Thoracic aorta (tissue), 2 donors: ENCODE measurements at places on chromosomes 13 and 19. TPM values are rescaled to one million over a fixed set of nuclear protein-coding genes. Genes with fewer than 3 reads are reported as not detected.
A peak's percentile ranks its signal among the peaks of the same experiment; 100 is the strongest.

Gene GPALPP1
- 33.6 TPM for total RNA-seq

DNA sequence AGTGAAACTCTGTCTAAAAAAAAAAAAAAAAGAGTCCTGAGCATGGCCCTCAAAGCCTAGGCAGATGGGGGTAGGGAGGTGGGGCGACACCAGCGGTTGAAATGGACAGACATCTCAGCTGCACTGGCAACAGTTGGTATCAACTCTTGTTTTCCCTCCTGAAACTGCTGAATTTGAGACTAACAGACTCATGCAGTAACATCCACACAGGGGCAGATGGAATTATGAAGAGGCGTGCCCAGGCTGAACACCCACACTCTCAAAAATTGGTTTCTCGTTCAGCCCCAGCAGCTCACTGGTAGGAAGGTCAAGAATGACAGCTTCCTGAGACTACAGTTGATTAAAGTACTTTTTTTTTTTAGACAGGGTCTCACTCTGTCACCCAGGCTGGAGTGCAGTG lies 24.1 kb downstream of the PBX4 start:
- no peak overlapping the region for H3K4me3 ChIP-seq
- no peak overlapping the region for H3K27ac ChIP-seq
- H3K4me1 ChIP-seq = peaks cover 6% of the 10 kb centered on the region
- H3K27me3 ChIP-seq = no peaks in the 10 kb centered on the region

DNA sequence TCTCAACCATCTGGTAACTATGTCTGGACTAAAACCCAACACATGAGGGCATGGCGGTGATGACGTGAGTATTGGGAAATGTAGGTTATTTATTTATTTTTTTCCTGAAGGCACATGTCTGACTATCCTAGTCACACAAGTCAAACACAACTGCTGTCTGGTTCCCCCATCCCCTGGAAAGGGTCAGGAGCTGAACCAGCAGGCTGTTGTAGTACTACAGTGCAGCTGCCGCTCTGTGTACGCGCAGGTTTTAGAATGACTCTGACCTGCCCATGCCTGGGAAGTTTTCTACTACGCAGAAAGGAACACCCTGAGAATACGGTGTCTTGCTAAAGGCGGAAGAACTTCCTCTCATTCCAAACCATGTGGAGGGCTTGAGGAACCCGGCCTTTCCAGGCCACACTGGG lies 1.2 kb downstream of the SLC7A1 start:
- H3K27me3 ChIP-seq = no peaks in the 10 kb centered on the region
- peaks cover 22% of the 10 kb centered on the region for H3K4me1 ChIP-seq
- peak overlapping the region; percentile 76 for H3K4me3 ChIP-seq
- H3K36me3 ChIP-seq = no peaks in the 10 kb centered on the region

Gene STXBP2
- 20.2 TPM for total RNA-seq

DNA sequence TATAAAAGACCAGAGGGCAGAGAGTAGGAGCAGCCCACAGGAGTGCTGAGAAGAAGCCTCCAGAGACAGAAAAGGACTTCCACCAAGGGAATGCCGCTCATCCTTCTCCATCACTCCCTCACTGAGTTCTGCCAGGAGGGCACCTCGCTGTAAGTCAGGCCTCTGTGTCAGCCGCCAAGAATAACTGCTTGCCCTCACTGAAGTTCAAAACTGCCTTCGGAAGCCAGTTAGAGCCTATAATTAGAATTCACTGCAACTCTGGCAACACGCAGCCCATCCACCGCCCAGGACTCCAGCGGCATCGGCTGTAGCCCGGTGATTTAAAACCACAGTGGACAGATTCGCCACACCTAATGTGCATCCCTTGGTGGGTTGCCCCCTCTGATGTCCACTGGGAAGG lies 281.8 kb upstream of the ZNF507 start:
- no peak for DNase-seq
- no peaks in the 10 kb centered on the region for H3K27me3 ChIP-seq
- no peaks in the 10 kb centered on the region for H3K4me1 ChIP-seq
- no peak overlapping the region for H3K4me3 ChIP-seq
- H3K27ac ChIP-seq = no peak overlapping the region

Gene EPS8L1
- 5.4 TPM for total RNA-seq

GRCh38 chr13:106507560-106508274 lies 27.7 kb downstream of the EFNB2 start:
- H3K27me3 ChIP-seq = no peaks in the 10 kb centered on the region
- H3K27ac ChIP-seq = peak overlapping the region; percentile 67
- no peaks in the 10 kb centered on the region for H3K36me3 ChIP-seq
- DNase-seq = no peak
- peaks cover 62% of the 10 kb centered on the region for H3K4me1 ChIP-seq

Gene ZNF541
- total RNA-seq = not detected

GRCh38 chr19:30648866-30649862 lies 277.0 kb downstream of the ZNF536 start:
- H3K4me3 ChIP-seq = no peak overlapping the region
- no peaks in the 10 kb centered on the region for H3K36me3 ChIP-seq
- H3K27me3 ChIP-seq = no peaks in the 10 kb centered on the region
- no peak for DNase-seq

Gene SYCN
- total RNA-seq = not detected

DNA sequence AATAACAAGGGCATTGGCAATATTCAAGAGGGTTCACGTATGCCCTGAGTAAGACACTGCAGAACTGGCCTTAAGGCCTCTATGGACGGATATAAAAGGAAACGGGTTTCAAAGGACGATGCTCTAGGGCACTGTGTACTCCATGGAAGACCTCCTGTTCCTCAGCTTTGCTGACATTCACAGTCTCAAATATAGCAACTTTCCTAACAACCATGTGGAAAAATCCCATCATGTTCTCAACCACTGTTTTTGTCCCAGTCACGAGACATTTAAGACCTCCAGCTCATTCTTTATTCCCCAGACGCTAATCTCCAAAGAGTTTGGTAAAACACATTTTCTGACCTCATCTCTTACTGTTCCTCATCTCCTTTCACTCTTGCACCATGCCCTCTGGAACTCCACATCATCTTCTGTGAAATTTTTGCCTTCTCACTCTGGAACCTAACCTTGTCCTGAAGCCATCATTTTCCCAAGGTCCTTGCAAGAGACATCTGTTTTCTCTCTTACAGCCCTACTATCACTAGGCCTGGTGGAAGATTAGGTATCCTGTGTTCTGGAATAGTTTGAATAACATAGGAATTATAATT lies 37.6 kb downstream of the SPRY2 start:
- H3K36me3 ChIP-seq = no peaks in the 10 kb centered on the region
- H3K27me3 ChIP-seq = no peaks in the 10 kb centered on the region
- H3K27ac ChIP-seq = no peak overlapping the region
- DNase-seq = no peak
- no peak overlapping the region for H3K4me3 ChIP-seq

DNA sequence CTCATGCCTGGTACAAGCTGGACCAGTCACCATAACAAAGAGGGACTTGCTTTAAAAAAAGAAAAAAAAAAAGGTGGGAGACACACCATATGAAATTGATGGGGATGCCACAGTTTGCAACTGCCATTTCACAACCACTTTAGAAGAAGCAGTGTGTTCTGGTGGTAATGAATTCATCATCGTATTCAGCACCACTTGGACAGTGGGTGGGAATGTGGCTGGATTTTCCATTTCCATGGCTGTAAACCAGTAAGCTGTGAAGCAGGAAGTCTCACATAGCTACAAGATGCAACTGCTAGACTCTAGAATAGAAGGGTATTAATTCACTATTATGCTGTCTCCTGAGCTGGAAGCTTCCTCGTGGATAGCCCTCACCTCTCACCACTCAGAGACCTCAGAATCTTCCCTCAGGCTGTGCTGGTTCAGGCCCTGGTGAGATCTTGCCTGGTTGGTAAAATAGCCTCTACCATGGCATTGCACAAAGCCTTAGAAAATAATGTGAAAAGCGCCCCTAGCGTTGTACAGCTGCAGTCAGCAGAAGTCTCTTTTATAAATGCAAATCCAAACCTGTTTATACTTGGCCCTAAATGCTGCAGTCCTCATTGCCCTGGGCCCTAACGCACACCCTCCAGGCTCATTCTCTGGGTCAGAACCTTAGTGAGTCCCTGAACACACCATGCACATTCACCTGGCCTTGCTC lies 150.7 kb downstream of the KCTD15 start:
- H3K36me3 ChIP-seq = no peaks in the 10 kb centered on the region
- H3K27ac ChIP-seq = no peak overlapping the region
- H3K4me3 ChIP-seq = no peak overlapping the region
- no peak for DNase-seq
- no peaks in the 10 kb centered on the region for H3K27me3 ChIP-seq

Gene ZNF320
- 18.3 TPM for total RNA-seq

GRCh38 chr13:89486709-89487108 lies 1815.5 kb downstream of the SLITRK5 start:
- no peak for DNase-seq
- H3K27ac ChIP-seq = no peak overlapping the region
- no peak overlapping the region for H3K4me3 ChIP-seq
- H3K36me3 ChIP-seq = no peaks in the 10 kb centered on the region
- H3K27me3 ChIP-seq = no peaks in the 10 kb centered on the region

Gene RHPN2
- total RNA-seq = 2.4 TPM

GRCh38 chr13:101624981-101625380 lies 172.5 kb downstream of the ITGBL1 start:
- peaks cover 16% of the 10 kb centered on the region for H3K4me1 ChIP-seq
- DNase-seq = no peak
- peak overlapping the region; percentile 70 for H3K27ac ChIP-seq
- peak overlapping the region; percentile 20 for H3K4me3 ChIP-seq
- H3K36me3 ChIP-seq = no peaks in the 10 kb centered on the region

DNA sequence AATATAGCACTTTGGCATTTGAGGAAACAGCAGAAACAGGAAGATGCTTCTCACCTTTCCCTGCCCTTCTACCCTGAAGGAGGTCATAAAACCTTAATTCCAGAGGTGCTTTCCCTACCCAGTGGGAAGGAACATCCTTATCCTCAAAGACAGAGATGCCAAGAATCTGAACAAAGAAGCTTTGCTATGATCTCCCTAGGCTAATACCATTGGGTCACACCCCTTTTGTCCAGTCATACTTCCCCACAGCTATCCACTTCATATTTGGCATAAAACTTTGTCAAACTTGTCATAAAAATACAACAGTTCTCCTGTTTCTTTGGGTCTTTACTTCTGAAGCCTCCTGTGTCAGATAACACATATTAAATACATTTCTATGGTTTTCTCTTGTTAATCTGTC lies 21.7 kb upstream of the RXFP2 start:
- no peaks in the 10 kb centered on the region for H3K36me3 ChIP-seq
- H3K27me3 ChIP-seq = no peaks in the 10 kb centered on the region
- no peak overlapping the region for H3K27ac ChIP-seq
- DNase-seq = no peak
- no peak overlapping the region for H3K4me3 ChIP-seq

DNA sequence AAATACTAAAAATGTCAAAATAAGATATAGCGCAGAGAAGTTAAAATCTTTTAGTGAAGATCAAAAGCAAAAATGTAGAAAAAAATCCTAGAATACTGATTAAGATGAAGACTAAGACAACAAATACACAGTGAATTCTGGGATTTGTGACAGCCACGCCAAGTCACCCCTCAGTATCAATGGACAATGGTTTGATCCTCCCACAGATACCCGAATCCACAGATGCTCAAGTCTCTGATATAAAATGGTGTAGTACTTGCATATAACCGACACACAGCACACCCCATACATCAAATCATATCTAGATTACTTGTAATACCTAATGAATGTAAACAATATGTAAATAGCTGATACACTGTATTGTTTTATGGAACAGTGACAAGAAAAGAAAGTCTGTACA lies 5.9 kb downstream of the MIPEP start:
- peaks cover 6% of the 10 kb centered on the region for H3K4me1 ChIP-seq
- no peak overlapping the region for H3K4me3 ChIP-seq
- DNase-seq = no peak
- no peaks in the 10 kb centered on the region for H3K27me3 ChIP-seq
- H3K27ac ChIP-seq = no peak overlapping the region

DNA sequence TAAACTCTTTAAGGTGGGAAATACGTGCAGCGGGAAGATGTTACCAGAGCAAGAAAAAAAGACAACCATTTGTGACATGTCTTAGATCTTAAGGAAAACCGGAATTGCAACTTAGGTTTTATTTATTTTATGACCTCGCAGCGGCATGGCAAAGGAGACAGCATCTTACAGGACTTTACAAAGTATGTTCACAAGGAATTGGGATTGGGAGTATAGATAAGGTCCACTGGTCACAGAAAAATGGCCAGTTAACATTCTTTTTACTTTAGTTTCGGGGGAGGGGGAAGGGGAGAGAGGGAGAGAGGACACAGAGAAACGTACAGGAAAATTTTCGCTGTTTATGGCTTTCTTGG lies 104.5 kb upstream of the DIAPH3 start:
- no peak overlapping the region for H3K27ac ChIP-seq
- no peaks in the 10 kb centered on the region for H3K4me1 ChIP-seq
- peak overlapping the region; percentile 65 for H3K4me3 ChIP-seq
- H3K27me3 ChIP-seq = no peaks in the 10 kb centered on the region
- H3K36me3 ChIP-seq = no peaks in the 10 kb centered on the region
- DNase-seq = no peak

GRCh38 chr19:49326165-49326704 lies 1.2 kb upstream of the SLC6A16 start:
- no peak overlapping the region for H3K4me3 ChIP-seq
- no peaks in the 10 kb centered on the region for H3K27me3 ChIP-seq
- no peaks in the 10 kb centered on the region for H3K36me3 ChIP-seq
- no peak overlapping the region for H3K27ac ChIP-seq
- H3K4me1 ChIP-seq = no peaks in the 10 kb centered on the region

GRCh38 chr19:15404780-15405211 lies 14.0 kb downstream of the AKAP8L start:
- H3K4me1 ChIP-seq = peaks cover 20% of the 10 kb centered on the region
- H3K27ac ChIP-seq = peak overlapping the region; percentile 78
- no peaks in the 10 kb centered on the region for H3K27me3 ChIP-seq
- H3K4me3 ChIP-seq = peak overlapping the region; percentile 4
- no peak for DNase-seq

Gene MEF2B
- total RNA-seq = 1.5 TPM

GRCh38 chr19:1507763-1508506 lies 4.9 kb downstream of the ADAMTSL5 start:
- H3K4me3 ChIP-seq = peak overlapping the region; percentile 75
- H3K27me3 ChIP-seq = no peaks in the 10 kb centered on the region
- DNase-seq = peak; percentile 72
- peaks cover 3% of the 10 kb centered on the region for H3K4me1 ChIP-seq
- no peaks in the 10 kb centered on the region for H3K36me3 ChIP-seq

- H3K4me3 ChIP-seq = no peak overlapping the region
- H3K27ac ChIP-seq = peak overlapping the region; percentile 78
- no peaks in the 10 kb centered on the region for H3K27me3 ChIP-seq
- no peaks in the 10 kb centered on the region for H3K36me3 ChIP-seq
Observed at GRCh38 chr13:110379905-110380341, 72.8 kb downstream of the COL4A2 start.

Gene ZNF441
- total RNA-seq = 12.1 TPM

Gene ZNF554
- 4.4 TPM for total RNA-seq

- no peak for DNase-seq
- H3K27ac ChIP-seq = no peak overlapping the region
- no peak overlapping the region for H3K4me3 ChIP-seq
- H3K36me3 ChIP-seq = no peaks in the 10 kb centered on the region
- no peaks in the 10 kb centered on the region for H3K27me3 ChIP-seq
- H3K4me1 ChIP-seq = no peaks in the 10 kb centered on the region
Observed at GRCh38 chr13:47005756-47006414, 109.0 kb upstream of the HTR2A start.

Gene KRTDAP
- total RNA-seq = not detected

GRCh38 chr19:18231775-18232174 lies 5.5 kb upstream of the PDE4C start:
- no peak for DNase-seq
- H3K4me1 ChIP-seq = no peaks in the 10 kb centered on the region
- no peak overlapping the region for H3K4me3 ChIP-seq
- no peak overlapping the region for H3K27ac ChIP-seq
- H3K27me3 ChIP-seq = peaks cover 4% of the 10 kb centered on the region

Gene CYP4F2
- total RNA-seq = not detected
